ENCODE measurements at places on chromosomes 3 and 15.

DNA sequence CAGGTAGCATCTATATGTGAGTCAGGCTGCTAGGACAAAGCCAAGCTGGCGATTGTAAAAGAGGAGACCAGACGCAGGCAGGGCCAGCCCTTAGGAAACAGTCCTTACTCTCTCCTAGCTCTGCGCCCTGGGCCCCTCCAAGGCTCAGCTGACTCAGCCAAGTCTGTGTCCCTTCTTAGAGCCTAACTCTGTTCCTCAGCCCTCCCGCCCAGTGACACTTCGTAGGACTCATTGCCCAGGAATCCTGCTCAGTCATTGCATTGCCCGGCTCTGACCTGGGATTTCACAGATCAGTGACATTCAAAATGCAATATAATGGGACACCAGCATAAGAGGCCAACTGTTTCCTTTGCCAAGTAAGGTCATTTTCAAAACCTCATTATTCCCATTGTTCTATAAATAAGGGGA is 244.2 kb downstream of the TLE3 start:
- no peak for DNase-seq

- no peak for DNase-seq
These were observed 832.9 kb downstream of the OTOL1 start for GRCh38 chr3:162329514-162329913.

DNA sequence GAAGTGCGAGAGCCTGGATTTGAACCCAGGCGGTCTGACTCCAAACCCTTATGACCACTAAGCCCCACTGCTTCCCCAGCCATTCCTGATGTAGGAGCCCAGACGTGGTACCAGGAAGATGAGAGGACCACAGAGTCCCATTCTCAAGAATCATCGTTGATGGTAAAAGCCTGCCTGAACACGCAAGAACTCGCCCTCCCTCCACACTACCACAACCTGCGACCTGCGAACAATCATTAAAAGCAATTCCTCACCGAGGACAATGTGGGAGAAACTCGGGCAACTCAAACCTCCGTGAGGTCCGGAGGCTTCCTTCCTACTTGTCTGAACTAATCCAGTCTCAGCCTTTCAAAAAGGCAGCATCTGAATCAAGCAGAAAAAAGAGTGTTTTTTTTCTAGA is 10.3 kb downstream of the MAGI1 start:
- DNase-seq, result no peak

DNA sequence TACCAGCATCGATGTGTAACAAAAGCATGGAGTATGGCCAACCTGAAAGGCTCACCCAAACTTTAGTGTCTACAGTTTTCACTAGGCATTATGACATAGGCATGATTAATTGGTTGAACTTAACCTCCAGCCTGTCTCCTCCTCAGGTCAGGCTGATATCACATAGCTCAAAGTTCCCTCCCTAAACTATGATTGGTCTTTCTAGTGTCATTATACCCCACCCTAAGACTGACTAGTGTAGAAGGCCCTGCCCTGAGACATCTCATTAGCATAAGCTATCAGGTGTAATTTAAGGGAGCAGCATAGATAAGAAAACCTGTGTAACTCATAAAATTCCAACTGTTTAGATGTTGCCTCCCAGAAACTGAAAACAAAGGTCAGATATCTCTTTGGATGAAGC is 195.2 kb downstream of the ALCAM start:
- DNase-seq, result no peak

- no peak for DNase-seq
These were observed 135.5 kb downstream of the CNTN6 start for GRCh38 chr3:1228289-1228688.

DNA sequence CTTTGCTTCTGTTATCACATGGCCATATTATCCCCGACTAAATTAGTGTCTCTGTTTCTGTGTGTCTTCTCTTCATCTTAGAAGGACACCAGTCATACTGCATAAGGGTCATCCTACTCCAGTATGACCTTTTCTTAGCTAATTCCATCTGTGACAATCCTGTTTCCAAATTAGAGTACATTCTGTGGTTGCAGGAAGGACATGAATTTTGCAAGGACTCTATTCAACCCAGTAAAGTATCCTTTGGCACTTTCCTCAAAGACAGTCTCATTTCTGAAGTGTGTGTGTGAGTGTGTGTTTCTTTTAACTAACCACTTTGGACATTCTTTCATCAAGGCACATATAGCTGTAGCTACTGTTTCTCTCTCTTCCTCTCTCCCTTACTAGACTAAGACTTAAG is 15.2 kb upstream of the MME start:
- no peak for DNase-seq

- DNase-seq, result no peak
These were observed 141.4 kb upstream of the MRPS22 start for GRCh38 chr3:139202226-139202958.

GRCh38 chr15:77555232-77555631 is 77.5 kb downstream of the LINGO1 start:
- no peak for DNase-seq

- no peak for DNase-seq
These were observed 66.6 kb downstream of the NUP210 start for GRCh38 chr3:13353506-13353905.

GRCh38 chr15:62989366-62990055 is 53.0 kb upstream of the TPM1 start:
- no peak for DNase-seq
